NCI-H1092 treated with DMSO at 0.1 percent for 48 hours (cell line): ENCODE measurements at places on chromosomes 4 and X.
A peak's percentile ranks its signal among the peaks of the same experiment; 100 is the strongest.

DNA sequence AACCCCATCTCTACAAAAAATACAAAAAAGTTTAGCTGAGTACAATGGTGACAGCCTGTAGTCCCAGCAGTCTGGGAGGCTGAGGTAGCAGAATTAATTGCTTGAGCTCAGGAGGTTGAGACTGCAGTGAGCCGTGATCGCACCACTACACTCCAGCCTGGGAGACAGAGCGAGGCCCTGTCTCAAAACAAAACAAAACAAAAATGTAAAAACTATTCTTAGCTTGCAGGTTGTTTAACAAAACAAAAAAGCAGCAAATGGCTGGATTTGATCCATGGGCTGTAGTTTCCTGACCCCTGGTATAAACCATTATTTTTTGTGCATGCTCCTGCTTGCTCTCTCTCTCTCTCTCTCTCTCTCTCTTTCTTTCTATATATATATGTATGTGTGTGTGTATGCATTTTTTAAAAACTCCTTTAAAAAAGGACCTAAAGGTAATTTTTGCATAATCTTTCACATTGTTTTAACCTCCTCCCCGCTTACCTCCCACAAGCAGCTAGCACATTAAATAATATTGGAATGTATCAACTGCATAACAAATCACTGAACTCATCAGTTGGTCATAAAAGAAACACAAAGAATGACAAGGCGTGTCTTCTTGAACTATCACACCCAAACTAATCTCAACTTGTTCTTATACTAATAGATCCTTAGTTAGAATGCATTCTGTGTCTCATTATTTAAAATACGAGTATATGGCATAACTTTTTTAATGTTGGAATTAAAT is 4.8 kb downstream of the AREG start:
- no peak for DNase-seq

DNA sequence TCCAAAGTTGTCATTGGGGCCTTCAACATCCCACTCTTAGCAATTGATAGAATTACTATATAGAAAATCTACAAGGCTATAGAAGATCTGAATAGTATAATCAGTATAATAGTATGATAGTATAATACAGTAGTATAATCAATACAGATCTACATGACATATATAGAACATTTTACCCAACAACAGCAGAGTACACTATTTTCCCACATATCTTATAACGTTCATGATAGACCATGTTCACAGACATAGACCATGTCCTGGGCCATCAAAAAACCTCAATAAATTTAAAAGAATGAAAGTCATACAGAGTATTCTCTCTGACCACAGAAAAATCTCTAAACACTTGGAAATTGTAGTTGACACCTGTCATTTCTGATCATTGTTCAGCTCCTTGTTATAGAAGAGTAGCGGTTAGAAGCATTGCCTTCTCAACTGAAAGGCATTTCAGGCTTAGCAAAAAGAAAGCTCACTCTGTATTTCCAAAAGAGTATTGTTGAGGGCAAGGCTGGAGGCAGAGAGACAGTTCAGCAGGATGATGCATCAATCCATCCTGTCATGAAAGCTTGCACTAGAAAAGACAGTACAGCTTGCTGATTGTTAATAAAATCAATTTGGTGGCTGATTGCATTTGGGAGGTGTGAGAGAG is 38.8 kb upstream of the ARMCX5 start:
- DNase-seq, result no peak

GRCh38 chr4:84455697-84456096 is 43.4 kb downstream of the NKX6-1 start:
- DNase-seq, result no peak

GRCh38 chrX:140141444-140142029 is 176.2 kb upstream of the CXorf66 start:
- DNase-seq, result no peak

DNA sequence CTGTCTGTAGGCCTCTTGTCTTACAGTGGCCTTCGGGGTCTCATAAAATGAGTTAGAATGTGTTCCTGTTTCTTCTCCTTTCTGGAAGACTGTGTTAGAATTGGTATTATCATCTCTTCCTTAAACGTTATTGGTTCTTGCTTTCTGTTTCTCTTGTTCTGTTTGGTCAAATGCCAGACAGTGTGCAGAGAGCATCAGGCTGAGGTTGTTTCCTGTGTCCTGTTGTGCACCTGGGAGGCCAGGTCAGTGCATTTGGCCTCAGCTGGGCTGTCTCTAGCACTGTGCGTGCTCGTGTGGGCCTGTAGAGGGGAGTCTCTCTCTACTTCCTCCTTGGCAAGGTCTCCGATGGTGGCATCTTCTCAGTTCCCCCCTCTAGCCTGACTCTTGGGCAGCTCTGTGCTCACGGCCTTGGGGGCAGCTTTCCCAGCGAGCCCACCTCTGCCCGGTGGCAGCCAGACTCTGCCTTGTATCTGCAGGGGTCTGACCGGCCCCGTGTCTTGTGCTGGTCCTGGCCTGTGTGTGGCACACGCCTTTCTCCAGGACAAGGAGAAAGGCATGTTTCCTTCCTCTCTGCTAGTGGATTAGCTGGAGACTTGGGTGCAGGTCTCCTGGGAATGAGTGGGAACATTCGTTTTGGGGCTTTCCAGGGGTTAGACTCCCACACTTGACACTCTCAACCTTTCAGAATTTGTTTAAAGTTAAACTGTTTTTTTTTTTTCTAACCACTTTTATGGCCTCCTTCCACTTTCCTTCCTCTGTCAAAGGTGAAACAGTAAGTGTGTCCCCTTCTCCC is 62.3 kb downstream of the FAM193A start:
- DNase-seq, result no peak

GRCh38 chr4:1246901-1247863 is 1.7 kb downstream of the CTBP1 start:
- DNase-seq, result no peak

GRCh38 chr4:145938618-145939440 is at the start of gene ZNF827:
Gene ZNF827, minus strand, starts transcription at chr4:145938823. Its CDS starts 416 bp downstream, at chr4:145938407.
- peak; percentile 72 for DNase-seq

GRCh38 chrX:4005281-4005680 is 291.8 kb upstream of the PRKX start:
- no peak for DNase-seq

- DNase-seq, result no peak
Observed at GRCh38 chr4:37438564-37439279, 194.2 kb downstream of the NWD2 start.

- DNase-seq, result no peak
Observed at GRCh38 chr4:52311464-52312125, 260.5 kb downstream of the SPATA18 start.

- no peak for DNase-seq
Observed at GRCh38 chrX:150715184-150715583, 22.0 kb downstream of the MTMR1 start.

GRCh38 chrX:153933748-153934147 is 1.1 kb downstream of the NAA10 start:
- no peak for DNase-seq

GRCh38 chr4:13530823-13531624 is 13.3 kb downstream of the NKX3-2 start:
- no peak for DNase-seq

DNA sequence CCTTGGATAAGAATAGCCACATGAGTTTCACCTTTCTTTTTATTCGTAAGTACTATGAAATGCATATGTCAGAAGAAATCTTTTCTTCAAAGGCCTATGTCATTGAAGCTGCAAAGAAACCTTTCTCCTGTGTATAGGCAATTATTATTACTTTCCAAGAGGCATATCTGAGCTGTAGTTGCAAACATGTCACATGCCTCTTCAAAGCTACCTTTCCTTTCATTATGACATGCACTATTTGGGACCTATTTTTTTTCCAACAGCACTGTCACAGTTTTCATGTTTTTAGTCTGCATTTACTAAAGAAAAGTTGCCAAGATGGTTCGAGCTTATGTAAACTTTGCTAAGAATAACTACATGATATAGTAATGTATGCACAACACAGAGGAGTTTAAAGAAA is 548.8 kb upstream of the GALNT7 start:
- DNase-seq, result no peak

- no peak for DNase-seq
Observed at GRCh38 chrX:1167466-1167865, 45.0 kb downstream of the CRLF2 start.

DNA sequence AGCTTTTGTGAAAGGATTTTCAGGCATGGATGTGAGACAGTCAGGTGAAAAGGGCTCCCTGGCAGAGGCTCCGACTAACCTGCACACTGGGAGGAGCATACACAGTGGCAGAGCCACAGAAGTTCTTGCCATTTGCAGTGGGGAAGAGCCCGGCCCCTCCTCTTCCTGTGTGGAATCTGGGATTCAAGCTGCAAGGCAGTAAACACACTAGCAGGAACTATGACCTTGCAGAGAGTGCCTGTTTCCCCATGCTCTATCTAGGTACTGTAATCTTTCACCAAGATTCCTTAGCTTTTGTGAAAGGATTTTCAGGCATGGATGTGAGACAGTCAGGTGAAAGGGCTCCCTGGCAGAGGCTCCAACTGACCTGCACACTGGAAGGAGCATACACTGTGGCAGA is 19.8 kb upstream of the HEPH start:
- no peak for DNase-seq

DNA sequence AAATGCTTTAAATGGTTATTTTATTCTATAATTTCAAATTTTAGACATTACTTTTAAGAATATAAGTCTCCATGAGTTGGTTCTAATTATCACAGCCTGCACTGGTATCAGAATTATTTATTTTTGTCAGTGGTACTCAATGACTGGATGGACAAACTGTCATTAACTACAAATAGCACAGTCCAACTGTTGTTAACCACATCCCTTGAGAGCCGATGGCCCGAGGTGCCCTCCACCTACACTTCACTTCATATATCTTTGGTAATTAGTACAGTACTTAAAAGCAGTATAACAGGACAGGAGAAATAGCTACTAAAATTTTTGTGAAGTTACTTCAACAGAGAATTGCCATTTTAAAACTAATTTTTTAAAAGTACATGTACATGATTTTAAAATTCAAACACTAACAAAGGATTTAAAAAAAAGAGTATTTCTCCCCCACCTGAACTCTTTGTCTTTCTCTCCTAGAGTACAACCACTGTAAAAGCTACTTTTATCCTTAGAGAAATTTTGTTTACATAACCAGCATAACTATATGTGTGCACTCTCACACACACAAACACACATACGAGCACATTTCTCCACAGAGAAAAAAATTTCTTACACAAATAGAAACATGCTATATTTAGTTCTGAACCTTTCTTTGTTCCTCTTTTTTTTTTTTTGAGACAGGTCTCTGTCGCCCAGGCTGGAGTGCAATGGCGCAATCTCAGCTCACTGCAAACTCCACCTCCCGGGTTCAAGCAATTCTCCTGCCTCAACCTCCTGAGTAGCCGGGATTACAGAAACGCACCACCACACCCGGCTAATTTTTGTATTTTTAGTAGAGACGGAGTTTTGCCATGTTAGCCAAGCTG is 6.5 kb downstream of the TIFA start:
- no peak for DNase-seq

DNA sequence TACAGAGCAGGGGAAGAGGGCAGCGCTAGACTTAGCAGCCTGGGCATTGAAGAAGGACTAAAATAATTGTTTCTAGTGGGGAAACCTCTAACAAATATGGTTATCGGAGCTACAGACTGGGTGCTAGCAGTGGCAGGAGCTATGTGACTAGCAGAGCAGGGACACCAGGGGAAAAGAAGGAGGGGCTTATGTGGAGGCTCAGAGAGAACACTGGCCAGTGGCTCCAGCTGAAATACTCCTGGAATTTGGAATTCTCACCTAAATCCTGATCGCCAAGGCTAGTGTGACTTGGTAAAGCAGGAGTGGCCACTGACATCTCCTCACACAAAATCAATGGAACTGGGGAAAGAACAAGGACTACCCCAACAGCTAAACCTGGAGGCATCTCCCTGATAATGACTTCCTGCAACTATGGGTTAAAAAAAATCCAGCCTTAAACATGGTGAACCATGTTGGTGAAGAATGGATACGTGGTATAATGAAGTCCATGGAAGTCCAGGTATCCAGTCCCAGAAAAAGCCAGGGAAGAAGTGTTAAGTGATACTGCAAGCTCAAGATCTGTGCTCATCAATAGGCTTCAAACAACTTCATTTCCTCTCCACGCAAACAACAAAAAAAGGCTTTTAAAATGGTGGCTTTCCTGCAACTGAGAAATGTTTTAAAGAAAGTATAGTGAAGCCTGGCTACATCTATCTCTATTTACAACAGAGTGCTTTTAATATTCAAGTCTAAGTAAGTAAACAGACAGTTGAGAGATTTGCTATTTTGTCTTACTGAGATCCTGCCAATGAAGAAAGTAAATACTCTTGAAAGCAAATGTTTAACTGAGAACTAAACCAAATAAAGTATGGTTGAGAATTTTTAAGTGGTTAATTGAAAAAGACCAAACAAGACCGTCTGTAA is 1.8 kb downstream of the TAPT1 start:
- DNase-seq, result no peak

GRCh38 chr4:48042979-48043461 is 26.4 kb downstream of the NIPAL1 start:
- no peak for DNase-seq

DNA sequence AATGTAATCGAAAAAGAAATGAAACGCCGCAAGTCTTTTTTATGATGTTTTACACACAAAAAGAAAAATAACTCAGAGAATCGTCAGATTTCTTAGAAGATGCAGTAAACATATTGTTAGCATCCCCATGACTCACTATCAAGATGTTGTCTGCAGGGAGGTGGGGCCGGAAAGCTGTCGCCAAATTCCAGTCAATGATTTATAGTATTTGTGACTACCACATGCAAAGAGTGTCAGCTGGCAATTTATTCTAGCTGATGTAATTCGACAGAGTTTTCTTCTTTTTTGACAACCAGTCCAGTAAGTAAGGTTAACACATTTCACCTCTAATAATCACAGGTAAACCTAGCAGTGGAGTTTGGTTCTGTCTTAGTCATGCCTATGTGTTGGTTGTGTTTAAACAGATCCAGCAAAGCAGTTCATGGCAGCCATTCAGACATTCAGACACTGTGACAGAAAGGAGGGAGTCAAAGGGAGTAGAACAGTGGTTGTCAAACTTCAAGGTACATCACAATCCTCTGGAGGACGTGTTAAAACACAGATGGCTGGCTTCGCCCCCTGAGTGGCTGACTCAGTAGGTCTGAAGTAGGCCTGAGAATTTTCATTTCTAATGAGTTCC is 19.8 kb upstream of the PPP1R2C start:
- no peak for DNase-seq

GRCh38 chr4:2565533-2565932 is 29.1 kb downstream of the FAM193A start:
- DNase-seq, result no peak

DNA sequence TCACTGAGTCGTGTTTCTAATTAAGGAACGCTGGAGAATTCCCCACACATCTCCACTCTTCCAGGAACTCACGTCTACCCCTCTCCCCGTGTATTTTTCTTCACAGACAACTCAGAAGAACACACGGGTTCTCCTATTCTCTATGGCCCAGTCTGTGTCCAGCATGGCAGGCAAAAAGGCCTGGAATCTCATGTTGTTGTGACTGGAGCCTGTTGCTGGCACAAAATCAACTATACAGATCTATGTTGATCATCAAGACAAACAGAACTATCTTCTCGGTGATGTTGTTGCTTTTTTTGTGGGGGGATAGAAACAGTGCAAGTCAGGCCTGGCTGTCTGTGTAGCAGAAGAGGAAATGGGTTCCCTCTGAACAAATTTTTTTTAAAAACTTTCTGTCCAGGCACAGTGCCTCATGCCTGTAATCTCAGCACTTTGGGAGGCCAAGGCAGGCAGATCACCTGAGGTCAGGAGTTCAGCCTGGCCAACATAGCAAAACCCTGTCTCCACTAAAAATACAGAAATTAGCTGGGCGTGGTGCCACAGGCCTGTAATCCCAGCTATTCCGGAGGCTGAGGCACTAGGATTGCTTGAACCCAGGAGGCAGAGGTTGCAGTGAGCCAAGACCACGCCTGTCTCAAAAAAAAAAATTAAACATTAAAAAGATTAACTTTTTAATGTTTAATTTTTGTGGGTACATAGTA is 50.5 kb upstream of the CBR4 start:
- no peak for DNase-seq

- no peak for DNase-seq
Observed at GRCh38 chr4:10438924-10439323, 18.3 kb downstream of the ZNF518B start.
